PC-3 (cell line): ENCODE measurements at places on chromosomes 1 and 21. TPM values are rescaled to one million over a fixed set of nuclear protein-coding genes. Genes with fewer than 3 reads are reported as not detected.

- no peak for DNase-seq
These were observed 239.7 kb downstream of the PTPRC start for GRCh38 chr1:198878566-198878965.

DNA sequence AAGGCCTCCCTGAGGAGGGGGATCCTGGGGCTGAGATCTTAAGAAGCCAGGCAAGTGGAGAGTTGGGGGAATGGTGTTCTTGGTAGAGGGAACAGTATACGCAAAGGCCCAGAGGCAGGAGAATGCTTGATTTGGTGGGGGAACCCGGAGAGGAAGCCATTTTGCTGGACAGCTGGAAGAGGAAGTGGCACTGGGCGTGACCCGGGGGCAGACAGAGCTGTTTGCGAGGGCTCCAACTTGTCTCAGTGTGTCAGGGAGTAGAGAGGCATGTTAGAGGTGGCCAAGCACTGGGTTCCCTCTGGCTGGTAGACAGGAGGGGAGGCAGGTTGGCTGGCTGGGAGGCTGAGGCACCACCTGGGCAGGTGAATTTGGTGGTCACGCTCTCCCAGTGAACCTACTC, 96.3 kb upstream of the ACTL8 start:
- DNase-seq = no peak

DNA sequence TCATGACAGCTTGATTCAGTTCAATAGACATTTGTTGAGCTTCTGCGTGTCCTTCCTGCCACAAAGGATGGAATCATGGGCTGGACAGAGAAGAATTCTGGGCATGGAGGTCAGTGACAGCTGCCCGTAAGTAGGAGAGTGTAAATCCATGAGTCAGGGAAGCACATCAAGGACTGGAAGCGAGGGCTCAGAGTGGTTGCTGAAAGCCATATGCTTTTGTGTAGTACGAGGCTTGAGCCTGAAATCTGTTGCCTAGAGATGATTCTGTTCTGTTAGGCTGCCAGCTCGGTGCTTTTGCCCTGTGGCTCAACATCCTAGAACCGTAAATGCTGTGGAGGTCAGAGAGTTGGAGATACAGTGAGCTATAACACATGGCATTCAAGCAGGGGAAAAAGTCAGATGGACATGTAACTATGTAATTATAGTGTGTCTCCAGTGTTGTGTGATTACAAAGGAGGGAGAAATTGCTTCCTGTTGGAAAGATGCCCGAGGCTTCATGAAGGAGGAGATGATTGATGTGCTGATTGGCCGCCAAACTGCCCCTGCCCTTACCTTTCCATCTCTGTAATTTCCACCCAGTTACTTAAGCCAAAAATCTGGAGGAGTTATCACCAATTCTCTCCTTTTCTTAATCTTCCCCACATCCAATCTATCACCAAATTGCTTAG, 92.8 kb upstream of the CACNA1E start:
- no peak for DNase-seq

GPR3 gene
- 4.7 TPM in 2 replicates for total RNA-seq

DNA sequence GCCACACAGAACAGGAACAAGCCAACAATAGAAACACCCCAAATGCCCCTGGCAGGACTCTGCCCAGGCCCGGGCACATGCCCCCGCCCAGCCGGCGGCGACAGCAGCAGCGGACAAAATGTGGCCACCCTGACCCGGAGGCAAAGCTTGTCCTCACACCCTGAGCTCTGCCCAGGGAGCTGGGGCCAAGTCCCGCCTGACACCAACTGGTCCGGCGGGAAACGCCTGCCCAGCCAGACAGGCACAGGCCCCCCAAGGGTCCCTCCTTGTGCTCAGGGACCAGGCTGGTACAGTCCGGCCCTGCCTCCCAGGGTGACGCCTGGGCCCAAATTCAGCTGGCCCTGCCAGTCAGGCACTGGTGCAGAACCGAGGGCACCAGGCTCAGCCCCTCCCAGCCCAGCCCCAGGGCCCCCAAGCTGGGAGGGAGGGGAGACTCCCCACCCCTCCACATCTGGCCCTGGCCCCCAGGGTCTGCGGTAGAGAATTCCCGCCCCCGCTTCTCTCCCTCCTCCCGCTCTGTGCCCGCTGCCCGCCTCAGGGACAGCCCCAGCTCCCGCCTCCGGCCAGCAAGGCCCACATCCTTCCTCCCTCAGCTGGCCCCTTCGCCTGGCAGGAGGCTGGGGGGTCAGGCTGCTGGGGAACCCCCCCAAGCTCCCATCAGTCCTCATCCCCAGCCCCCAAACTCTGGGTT, 2.0 kb downstream of the AHDC1 start:
- DNase-seq = peak; percentile 27

MLLT11 gene
- 12.3 and 14.1 TPM in 2 replicates for total RNA-seq

- DNase-seq = no peak
These were observed 52.1 kb downstream of the SYDE2 start for GRCh38 chr1:85148524-85149250.

GRCh38 chr1:56688522-56689026, 43.5 kb downstream of the PRKAA2 start:
- DNase-seq = peak; percentile 97

GRCh38 chr1:217562229-217562878, 68.5 kb downstream of the GPATCH2 start:
- peak; percentile 97 for DNase-seq

- DNase-seq = peak; percentile 63
These were observed 227.6 kb downstream of the LMO4 start for GRCh38 chr1:87556326-87556725.

LCE2C gene
- total RNA-seq = not detected in 2 replicates

- no peak for DNase-seq
These were observed 50.7 kb downstream of the PGM1 start for GRCh38 chr1:63643926-63644325.

ZNF684 gene
- total RNA-seq = 2.1 and 6.0 TPM in 2 replicates

DNA sequence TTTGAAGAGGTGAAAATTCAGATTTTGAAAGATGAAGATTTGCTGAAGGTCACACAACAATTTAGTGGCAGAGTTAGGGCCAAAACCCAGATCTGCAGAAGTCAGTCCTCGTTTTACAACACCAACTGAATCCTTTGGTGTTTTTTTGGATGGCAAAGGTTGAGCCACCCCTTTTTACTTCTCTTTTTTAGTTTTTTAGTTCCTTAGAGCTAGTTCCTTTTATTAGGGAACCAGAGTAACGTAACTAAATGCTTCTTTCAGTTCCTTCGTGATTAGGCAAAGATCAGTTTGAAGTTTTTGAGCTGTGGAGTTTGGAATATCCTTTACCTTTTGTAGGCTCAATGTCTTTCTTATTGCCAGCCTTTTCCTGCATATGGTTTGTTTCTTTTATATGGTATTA, 67.9 kb upstream of the ARID1A start:
- no peak for DNase-seq

CFHR3 gene
- total RNA-seq = not detected in 2 replicates

YTHDF2 gene
- 49.8 and 55.0 TPM in 2 replicates for total RNA-seq

- no peak for DNase-seq
These were observed 85.2 kb upstream of the TLR5 start for GRCh38 chr1:223228201-223228600.

FCER1G gene
- not detected in 2 replicates for total RNA-seq

DNA sequence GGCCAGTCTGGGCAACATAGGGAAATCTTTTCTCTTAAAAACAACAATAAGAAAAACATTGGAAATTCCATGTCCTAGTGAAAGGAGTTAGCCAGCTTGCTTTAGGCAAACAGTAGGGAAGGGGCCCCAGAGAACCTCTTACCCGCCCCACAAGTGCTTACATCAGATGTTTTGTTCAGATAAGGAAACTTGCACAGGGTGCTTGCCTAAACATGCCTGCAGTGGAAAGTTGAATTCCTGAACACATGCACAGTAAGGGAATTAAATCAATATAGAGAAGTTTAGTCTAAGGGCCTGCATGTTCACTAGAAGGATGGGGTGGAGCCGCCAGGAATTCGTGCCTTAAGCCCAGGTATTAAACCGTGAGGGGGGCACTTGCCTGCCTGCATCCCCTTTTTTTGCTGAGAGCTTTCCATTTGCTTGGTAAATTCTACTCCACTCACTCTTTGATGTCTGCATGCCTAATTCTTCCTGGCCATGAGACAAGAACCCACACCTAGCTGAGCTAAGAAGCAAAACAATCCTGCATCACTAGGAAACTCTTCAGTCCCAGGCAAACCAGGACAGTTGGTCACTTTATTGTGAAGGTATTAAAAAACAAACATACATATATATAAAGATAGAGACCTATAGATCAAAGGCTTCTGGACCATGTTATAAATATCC, 499.0 kb downstream of the SIPA1L2 start:
- DNase-seq = no peak

IL19 gene
- not detected in 2 replicates for total RNA-seq

- no peak for DNase-seq
These were observed 110.1 kb upstream of the ATP1A1 start for GRCh38 chr1:116262995-116263385.

- no peak for DNase-seq
These were observed 59.6 kb downstream of the SIK1 start for GRCh38 chr21:43367296-43367695.

INTS7 gene
- total RNA-seq = 25.3 and 28.3 TPM in 2 replicates

DNA sequence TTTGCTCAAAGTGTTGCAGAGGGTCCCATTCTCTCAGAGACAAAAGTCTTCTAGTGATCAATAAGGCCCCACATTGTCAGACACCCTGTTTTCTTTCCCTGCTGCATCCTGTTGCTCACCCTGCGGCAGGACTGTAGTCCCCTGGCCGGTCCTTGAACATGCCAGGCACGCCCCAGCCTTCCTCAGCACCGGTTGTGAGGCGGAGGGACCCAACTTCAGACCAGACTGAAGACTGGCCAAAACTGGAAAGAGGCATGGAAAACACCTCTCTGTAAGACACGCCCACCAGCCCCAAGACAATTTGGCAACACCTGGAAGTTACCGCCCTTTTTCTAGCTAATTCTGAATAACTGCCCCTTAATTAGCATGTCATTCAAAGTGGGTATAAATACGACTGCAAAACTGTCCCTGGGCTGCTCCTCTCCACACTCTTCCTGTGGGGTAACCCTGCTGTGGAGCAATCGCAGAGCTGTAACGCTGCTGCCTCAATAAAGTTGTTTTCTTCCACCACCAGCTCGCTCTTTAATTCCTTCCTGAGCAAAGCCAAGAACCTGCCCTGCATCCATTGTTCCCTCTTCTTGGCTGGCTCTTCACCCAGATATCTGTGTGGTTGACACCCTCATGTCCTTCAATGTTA, 23.8 kb downstream of the PLA2G2A start:
- DNase-seq = no peak

- no peak for DNase-seq
These were observed 35.6 kb downstream of the C8A start for GRCh38 chr1:56890229-56890628.

DNA sequence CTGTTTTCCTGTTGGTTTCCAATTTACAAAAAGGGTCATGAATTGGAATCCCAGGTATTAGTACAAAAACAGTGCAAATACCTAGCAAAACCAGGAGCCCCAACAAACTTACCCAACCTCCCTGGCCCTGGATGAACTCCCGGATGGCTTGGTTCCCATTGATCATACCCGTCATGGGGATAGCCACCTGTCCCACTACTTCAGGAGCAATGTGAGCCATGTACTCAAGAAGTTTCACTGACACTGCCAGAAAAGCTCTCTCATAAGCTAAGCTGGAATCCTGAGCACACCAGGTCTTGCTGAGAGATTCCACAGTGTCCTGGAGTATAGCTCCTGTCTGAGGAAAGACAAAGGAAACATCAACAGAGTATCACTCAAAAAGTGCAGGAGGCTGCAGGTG, 5.7 kb downstream of the BCL2L15 start:
- no peak for DNase-seq

DNA sequence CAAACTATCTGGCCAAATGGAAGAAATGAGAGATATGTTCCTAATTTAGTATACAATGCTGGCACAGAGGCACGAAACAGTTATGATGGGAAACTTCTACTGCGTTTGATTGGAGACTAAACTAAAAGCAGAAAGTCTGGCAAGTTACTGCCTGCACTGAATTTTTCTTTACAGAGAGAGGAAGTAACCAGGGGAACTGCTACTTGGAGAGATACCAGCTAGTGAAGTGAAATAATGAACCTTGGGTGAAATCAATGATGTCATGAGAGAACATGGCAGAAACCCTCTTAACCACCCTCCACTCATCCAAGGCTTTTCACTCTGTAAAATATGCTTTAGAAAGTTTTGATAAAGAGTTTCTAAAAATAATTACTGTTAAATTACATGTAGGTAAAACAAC, 29.3 kb downstream of the NIBAN1 start:
- DNase-seq = no peak

DNA sequence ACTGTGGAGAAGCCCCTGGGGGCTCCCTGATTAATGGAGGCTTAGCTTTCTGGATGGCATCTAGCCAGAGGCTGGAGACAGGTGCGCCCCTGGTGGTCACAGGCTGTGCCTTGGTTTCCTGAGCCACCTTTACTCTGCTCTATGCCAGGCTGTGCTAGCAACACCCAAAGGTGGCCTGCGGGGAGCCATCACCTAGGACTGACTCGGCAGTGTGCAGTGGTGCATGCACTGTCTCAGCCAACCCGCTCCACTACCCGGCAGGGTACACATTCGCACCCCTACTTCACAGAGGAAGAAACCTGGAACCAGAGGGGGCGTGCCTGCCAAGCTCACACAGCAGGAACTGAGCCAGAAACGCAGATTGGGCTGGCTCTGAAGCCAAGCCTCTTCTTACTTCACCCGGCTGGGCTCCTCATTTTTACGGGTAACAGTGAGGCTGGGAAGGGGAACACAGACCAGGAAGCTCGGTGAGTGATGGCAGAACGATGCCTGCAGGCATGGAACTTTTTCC, 24.8 kb downstream of the PCSK9 start:
- DNase-seq = no peak

GRCh38 chr21:45859762-45860357, 121.7 kb upstream of the COL6A1 start:
- DNase-seq = no peak

IL12RB2 gene
- 0.81 TPM in 1 of 2 replicates, not detected in the other for total RNA-seq

- no peak for DNase-seq
These were observed 204.1 kb downstream of the FMN2 start for GRCh38 chr1:240295811-240296210.

DNA sequence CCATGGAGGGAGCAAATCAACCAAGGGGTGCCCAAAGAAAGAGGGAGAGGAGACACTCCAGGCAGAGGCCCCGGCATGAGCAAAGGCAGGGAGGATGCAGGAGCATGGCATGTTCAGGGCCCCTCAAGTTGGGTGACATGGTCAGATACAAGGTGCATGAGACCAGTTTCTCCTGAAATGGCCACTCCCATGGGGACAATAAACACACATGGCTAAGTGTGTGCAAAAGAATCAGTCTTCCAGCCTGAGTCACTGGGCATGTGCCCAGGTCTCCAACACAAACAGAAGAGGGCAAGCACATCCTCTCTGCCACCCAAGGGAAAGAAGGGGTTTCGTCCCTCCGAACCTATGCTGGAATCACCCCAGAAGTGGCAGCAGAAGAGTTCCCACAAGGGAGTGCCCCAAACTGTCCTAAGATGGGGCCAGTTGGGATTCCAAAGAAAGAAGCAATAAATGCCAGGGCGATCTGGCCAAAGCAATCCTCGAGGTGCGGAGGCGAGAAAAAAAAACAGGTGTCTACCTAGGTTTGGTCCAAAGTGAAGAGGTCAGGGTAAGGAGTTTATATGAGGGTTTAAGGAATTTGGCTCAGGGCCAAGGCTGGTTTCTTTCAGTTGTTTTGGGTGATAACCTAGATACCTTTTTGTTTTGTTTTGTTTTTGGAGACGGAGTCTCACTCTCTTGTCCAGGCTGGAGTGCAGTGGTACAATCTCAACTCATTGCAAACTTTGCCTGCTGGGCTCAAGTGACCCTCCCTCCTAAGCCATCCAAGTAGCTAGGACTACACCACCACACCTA, 13.2 kb downstream of the CASP9 start:
- DNase-seq = peak; percentile 46

USP24 gene
- 29.1 and 38.5 TPM in 2 replicates for total RNA-seq
